Right kidney (tissue), 9 donors: ENCODE measurements at places on chromosomes 12 and 14.

GRCh38 chr12:25585662-25586061, 32.6 kb upstream of the LMNTD1 start:
- DNase-seq = no peak

- no peak for DNase-seq
Measured at GRCh38 chr14:89198544-89199329, 218.3 kb downstream of the FOXN3 start.

DNA sequence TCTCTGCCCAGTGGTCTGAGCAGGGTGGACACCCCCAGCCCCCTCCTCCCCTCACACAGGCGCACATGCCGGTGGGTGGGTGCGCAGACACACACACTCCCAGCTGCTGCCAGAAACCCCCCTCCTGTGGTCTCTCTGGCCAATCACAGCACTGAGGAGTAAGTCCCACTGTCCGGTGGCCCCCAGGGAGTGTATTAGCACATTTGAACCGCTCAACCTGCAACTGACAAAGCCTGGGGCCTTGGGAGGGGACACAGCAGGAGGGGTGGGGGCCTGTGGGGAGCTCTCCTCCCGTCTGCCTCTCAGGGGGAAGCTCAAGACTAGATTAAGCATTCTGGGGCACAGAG, 11.7 kb downstream of the FIGNL2 start:
- DNase-seq = peak; percentile 29

DNA sequence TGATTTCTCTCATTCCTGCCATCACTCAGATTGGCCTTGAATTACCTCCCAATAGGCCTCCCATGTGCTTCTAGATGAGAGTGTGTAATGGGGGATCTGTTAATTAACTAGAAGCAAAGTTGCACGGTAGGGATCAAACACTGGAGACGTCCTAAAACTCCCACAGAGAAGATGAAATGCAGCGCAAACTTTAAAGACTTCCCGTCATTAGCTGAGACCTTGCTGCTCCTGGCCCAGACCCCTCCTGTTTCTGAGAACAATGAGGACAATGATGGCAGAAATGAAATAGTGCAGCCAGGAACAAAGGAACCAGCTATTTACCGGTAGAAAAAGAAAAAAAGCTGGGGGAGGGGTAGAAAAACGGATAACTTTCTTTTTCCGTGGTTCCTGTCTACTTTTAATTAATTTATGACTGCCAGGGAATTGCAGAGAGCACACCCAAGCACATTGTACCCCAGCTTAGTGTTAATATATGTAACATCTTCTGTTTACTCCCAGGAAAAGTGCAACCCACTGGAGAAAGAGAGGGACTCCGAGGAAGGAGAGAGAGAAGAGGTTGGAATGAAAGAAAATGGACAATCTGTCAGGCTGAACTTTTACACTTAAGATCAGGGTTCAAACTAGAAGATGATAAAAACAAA, 280.7 kb upstream of the SOX5 start:
- peak; percentile 16 for DNase-seq

DNA sequence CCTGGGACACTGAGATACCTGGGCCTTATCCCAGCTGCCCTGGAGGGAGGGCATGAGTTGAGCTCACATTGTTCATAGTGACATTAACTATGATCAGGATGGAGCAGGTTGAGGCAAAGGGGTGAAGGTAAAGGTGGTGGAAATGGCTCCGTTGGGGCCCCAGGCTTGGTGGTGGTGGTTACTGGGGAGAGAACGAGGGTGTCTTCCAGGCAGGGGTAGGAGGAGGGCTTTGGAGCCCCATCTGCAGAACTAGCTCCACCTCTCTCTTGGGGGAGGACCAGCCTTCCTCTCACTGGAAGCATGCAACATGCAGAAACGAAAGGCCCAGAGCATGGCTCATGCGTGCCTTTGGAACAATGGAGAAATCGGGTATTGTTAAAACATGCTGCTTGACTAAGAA, 217.0 kb downstream of the SLC41A2 start:
- no peak for DNase-seq

- no peak for DNase-seq
Measured at GRCh38 chr14:92702441-92702918, 45.9 kb downstream of the LGMN start.

DNA sequence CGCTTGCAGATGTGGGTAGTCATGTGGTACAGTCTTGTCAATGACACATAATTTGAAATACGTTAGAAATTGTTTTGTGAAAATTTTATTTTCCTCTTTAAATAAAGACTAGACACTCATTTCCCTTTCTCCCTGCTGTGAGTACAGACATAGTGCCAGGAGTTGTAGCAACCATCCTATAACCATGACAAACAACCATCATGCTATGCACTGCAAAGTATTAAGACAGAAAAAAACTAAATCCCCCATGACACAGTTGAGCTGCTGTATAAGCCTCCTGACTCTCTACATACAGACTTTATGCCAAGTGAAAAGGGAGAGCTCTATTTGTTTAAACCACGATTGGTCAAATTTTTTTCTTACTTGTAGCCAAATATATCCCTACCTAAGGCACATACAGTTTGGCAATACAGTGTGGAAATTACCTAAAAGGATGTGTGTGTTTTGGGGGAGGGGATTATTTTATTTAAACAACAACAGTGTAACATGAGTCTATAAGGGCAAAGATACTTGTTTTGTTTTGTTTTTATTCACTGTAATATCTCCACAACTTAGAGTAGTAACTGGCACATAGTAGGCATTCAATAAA, 45.0 kb upstream of the KRR1 start:
- no peak for DNase-seq

DNA sequence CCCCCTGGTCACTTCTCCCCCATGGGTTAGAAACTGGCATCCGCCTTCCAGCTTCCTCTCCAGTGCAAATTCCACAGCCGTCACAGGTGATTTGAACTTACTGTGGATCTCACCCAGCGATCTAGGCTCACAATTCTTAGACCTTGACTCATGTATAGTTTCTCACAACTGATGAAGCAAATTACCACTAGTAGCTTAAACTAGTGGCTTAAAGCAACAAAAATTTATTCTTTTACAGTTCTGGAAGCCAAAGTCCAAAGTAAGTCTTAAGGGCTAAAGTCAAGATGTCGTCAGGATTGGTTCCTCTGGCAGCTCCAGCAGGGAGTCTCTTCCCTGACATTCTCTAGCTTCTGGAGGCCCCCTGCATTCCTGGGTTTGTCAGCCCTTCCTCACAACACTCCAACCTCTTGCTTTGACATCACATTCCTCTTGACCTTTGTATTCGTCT, 117.4 kb downstream of the KTN1 start:
- DNase-seq = no peak

DNA sequence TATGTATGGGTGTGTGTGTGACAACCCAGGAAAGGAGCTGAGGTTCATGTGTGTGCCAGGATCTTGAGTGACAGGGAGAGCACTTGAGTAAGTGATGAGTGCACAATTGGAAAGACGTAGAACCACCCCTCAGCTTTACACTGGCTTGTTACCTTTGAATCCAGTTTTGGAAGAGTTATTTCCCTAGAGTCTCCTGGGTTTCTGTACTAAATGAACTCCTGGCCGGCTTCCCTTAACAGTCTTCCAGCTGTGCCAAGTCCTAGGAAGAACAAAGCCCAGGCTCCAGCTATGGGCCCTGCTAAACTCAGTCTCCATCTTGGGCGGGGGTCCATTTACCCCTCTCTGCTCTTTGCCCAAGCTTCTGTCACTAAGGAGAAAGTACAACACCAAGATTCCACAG, 19.7 kb upstream of the NR1H4 start:
- no peak for DNase-seq

- DNase-seq = no peak
Measured at GRCh38 chr12:125890366-125890905, 825.2 kb downstream of the AACS start.

DNA sequence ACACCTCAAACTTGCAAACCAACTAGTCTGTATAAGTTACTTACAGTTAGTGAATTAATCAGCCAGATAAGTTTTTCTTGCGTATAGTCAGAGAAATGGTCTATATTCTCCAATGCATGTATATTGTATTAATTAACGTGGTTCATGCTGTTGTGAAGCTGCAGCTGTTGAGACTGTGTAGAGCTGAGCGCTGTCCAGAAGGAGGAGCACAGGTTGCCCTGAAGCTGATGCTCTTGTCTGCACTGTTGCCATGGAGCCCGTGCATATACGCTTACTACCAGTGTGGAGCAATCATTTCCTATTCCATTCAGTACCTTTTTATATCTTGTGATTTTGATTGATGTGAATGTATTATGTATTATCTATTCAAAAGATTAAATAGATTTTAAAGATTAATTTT, 74.3 kb upstream of the ARID2 start:
- DNase-seq = no peak

DNA sequence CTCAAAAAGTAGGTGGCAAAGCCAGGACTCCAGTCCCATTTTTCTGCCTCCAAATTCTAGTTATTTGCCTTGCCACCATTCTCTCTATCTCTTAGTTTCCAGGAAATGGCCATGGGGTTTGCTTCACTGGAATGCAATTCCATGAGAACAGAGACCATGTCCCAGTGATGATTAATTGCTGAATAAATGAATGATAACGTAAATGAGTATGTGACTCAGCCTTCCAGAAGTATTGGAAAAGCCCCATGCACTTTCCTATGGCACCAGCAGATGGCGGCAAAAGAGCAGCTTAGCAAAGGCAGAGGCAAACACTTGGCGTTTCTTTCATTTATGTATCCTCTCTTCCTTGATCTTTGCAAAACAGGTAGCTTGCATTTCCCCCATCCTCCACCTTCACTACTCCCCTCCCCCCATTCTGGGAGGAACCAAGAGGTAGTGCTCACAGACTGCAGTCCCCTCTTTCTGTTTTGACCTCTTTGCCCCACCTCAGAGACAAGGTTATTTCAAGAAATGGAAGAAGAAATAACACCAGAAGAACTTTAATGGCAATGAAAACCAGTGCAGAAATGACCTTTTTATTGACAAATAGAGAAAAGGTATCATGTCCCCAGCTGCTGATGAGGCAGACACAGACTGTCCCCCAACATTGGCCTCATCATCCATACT, 21.3 kb downstream of the TBX3 start:
- peak; percentile 35 for DNase-seq

GRCh38 chr12:111311011-111311410, 57.9 kb downstream of the PHETA1 start:
- DNase-seq = no peak

GRCh38 chr12:123696207-123696606, 15.9 kb upstream of the ATP6V0A2 start:
- no peak for DNase-seq

GRCh38 chr12:49825971-49826421, 2.2 kb downstream of the NCKAP5L start:
- DNase-seq = no peak

GRCh38 chr12:39935839-39936238, 170.0 kb downstream of the SLC2A13 start:
- no peak for DNase-seq

- DNase-seq = no peak
Measured at GRCh38 chr12:13552830-13553229, 356.3 kb downstream of the EMP1 start.

- no peak for DNase-seq
Measured at GRCh38 chr12:98022961-98023360, 492.4 kb upstream of the TMPO start.

DNA sequence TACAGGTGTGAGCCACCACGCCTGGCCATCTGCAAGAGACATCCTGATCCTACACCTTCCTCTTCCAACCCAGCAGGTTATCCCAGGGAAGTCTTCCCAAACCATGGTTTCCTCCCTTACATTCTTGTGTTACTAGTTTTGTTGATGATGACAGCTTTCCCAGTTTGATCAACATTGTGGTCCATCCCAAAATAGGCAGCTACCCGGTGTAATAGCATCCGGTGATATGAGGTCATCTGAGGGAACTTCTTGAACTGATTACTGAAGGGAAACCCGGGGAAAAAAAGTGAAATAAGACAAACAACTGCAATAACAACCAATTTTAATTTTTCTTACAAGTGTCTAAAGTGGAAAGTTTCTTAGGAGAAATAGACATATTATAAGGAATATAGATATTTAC, 45.3 kb upstream of the STAC3 start:
- DNase-seq = no peak

DNA sequence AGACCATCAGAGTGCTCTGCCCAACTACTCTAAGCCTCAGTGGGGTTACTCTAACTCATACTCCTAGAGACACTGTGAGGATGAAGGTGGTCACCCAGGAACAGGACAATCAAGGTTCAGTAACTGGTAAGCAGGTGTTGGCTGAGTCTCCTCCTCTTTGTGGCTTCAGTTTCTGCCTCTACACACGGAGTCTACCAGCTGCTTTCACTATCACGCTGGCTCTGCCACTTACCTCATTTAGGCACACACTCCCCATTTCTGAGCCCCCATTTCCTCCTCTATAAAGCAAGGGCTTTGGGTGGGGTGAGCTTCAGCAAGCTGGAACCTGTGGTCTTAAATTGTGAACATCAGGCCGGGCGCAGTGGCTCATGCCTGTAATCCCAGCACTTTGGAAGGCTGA, 7.3 kb upstream of the TCHP start:
- DNase-seq = no peak

GRCh38 chr12:33000016-33000415, 103.4 kb upstream of the PKP2 start:
- DNase-seq = no peak

- DNase-seq = no peak
Measured at GRCh38 chr14:22519877-22520685, 68.9 kb downstream of the DAD1 start.

- no peak for DNase-seq
Measured at GRCh38 chr14:56189307-56189706, 71.1 kb downstream of the PELI2 start.

GRCh38 chr12:71848212-71848611, 8.7 kb downstream of the TBC1D15 start:
- no peak for DNase-seq

DNA sequence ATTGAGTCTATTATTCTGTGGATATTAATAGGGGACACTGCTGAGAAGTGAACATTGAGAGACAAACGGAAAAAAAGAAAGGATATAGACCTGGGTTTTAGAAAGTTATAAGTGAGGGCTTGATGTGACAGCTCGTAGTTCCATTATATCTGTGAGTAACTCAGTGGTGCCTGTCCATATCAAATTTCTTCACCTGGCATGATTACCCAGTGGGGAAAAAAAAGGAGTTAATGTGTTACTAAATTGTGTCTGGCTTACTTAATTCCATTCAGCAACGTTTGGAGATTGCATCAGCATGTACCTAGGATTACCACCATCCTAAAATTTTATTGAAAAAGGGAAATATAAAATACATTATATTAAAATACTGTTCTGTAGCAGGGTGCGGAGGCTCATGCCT, 1249.9 kb downstream of the SLC16A7 start:
- DNase-seq = no peak

- no peak for DNase-seq
Measured at GRCh38 chr12:75378354-75378753, 12.5 kb upstream of the GLIPR1L2 start.

DNA sequence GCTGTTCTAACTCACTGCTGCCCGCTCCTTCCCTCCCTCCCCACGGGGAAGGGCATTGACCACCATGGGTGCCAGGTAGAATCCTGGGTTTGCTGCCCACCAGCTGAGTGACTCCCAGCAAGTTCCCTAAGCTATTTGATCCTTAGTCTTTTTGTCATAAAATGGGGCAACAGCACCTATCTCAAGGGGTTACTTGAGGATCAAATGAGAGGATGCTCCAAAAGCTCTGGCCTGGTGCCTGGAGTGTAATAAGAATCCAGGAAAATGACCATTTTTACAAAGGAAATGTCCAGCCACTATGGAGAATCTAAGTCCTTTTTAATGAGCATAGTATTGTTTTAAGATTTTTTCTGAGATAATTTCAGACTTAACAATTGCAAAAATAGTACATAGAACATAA, 61.4 kb upstream of the CMKLR1 start:
- no peak for DNase-seq
